Posterior vena cava (tissue), 2 donors: ENCODE measurements at places on chromosomes 2 and 18. TPM values are rescaled to one million over a fixed set of nuclear protein-coding genes. Genes with fewer than 3 reads are reported as not detected.

NTSR2 gene
- not detected for total RNA-seq

CIB4 gene
- not detected for total RNA-seq

G6PC2 gene
- not detected for total RNA-seq

CRYGD gene
- not detected for total RNA-seq

CTAGE1 gene
- total RNA-seq, result not detected

KCNIP3 gene
- total RNA-seq, result 10.5 TPM

ATP5F1A gene
- 236 TPM for total RNA-seq

RIT2 gene
- total RNA-seq, result not detected

DNA sequence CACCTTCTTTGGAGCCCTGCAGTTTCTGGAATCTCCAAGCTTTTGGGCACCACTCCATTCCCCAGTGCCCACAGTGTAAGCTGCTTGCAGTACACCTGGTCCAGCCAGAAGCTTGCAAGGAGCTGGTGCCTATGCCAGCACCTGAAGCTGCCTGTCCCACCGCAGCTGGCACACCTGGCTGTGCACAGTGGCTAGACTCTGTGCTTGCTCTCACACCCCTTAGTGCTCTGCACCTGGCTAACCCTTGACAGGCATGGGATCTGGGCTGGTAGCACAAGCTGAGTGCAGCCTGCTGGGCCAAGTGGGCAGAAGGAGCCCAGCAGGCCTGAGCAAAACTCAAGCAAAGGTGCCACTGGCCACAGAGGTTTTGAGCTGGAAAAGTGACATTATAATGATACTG lies 183.8 kb upstream of the MC4R start:
- DNase-seq, result no peak

- DNase-seq, result no peak
These were observed 19.1 kb downstream of the TRAK2 start for GRCh38 chr2:201432038-201432620.

DNA sequence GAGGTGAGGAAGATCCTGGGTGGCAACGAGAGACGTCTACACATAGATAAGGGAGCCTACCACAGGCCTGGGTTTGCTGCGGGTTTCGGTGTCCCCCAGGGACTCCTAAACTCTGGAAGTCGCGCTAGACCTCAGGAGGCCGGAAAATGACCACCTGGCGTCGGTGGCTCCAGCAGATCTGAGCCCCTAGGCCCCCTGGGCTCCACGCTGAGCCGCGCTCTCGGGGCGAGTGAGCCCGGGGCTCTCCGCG lies 987 bp upstream of the DLX1 start:
- DNase-seq, result no peak

GRCh38 chr2:119488245-119489214 lies 35.8 kb downstream of the SCTR start:
- peak; percentile 71 for DNase-seq

GRCh38 chr18:27808683-27809082 lies 368.2 kb downstream of the CDH2 start:
- DNase-seq, result no peak

- no peak for DNase-seq
These were observed 86.7 kb downstream of the TTC27 start for GRCh38 chr2:32714521-32714920.

DNA sequence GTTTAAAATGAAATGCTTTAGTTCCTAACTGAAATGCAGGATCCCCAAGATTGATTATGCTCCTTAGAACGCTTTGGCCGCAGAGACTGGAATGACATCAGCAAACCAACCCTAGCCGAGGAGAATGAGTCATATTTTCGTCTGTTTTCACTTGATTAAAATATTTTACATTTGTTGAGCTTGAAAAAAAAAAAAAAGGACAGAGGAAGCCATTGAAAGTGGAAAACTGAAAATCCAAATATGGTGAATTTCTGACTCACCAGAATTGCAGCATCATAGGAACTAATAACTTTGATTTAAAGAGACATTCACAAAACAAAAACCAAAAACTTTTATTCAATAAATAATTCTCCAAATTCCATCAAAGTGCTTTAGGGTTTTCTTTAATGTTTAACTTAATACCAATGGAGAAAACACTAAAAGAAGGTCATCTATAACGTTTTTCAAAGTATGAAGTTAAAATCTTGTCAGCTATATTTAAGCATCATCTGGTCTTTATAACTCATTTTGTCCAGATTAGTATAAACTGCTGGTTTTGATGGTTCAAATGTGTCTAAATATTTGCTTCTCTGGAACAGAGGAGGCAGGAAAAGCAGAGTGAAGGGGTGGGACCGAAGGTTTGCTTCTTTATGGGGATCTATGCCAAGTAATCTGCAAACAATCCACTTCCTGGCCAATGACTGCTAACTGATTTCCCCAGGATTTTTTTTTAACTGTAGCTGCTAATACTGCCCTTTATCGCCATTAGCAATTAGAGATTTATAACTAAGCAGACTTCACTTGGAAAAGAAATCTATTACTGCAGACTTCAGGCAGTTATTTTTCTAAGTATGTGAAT lies 30.9 kb upstream of the COL5A2 start:
- DNase-seq, result no peak

GRCh38 chr2:33134791-33135560 lies 188.2 kb downstream of the LTBP1 start:
- DNase-seq, result no peak

- DNase-seq, result peak; percentile 88
These were observed 210.1 kb downstream of the NDUFA10 start for GRCh38 chr2:239814861-239815601.

DNA sequence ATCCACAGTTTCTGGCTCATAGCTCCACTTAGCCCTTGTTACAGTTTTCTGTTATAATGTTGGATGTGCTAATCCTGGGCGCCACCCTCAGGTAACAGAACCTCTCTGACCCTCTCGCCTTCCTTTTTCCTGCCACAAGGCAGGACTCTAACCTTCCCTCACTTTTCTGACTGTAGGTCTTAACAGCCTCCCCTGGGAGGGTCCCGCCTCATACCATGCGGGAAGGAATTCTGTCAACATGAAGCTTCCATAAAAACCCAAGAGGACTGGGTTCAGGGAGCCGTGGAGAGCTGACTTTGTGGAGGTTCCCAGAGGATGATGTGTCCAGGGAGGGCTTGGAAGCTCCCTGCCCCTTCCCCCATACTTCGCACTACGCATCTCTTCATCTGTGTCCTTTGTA lies 11.9 kb upstream of the RAB17 start:
- no peak for DNase-seq

DNA sequence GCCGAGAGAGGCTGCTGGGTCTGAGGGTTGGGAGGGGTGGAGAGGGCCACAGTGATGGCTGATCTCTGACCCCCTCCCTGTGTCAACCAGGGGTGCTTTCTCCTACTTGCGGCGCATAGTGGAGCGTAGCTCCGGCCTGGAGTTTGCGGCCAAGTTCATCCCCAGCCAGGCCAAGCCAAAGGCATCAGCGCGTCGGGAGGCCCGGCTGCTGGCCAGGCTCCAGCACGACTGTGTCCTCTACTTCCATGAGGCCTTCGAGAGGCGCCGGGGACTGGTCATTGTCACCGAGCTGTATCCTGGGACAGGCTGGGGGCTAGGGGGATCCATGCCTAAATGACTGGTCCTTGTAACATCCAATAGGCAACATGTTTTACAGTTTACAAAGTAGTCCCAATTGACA lies 20.9 kb upstream of the GMPPA start:
- no peak for DNase-seq

DNA sequence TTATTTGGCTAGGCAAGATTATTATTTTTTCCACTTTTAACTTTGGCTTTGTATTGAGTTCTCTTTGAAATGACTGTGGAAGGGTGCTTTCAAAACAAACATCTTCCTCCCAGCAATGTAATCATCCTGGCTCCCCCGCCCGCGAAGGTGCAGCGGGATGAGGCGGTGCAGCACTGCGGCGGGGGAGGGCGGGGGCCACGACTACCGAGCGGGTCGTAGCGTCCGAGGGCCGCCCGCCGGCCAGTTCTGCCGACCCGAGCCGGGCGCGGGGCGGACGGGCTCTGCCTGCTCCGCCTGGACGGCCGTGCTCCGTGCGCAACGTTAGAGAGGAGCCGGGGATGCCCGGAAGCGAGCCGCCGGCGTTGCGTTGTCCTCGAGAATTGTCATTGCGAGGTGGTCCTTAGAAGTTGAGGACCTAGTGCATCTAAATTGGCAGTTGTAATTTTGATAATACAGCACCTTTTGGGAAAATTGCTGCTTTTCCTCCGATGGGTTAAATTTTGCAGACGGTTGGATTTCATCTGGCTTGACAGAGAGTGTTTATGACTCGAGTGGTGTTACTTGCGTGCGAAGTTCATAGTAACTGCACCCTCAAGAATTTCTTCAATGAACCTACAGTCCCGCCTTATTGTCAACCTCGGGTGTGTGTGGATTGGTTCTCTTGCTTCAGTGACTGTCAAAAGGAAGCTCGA lies 1.1 kb downstream of the EPC2 start:
- DNase-seq, result peak; percentile 86

DNA sequence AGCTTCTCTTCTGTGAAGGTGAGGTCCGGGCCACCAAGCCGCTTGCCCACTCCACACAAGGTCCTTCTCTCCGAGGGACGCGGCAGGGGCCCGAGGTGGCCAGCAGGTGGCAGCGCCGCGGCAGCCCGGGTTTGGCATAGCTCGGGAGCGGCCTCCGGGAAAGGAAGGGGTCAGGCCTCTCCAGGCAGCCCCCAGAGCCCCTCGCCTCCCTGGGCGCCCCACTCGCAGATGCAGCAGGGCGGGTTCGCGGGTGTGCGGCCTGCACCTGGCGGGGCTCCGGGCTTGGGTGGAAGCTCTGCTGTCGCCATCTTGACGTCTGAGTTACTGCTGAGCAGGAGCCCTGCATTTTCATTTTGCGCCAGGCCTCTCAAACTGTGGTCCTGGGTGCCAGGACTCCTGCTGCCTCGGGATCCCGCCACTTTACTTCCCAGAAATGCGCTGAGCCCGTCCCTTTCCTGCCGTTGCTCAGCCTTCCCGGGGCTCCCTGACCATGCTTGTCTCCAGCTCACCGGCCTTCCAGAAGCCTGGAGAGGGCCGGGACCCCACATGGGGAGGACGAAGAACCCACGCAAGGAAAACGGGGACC lies 18.6 kb upstream of the NCL start:
- peak; percentile 94 for DNase-seq

- DNase-seq, result no peak
These were observed 54.1 kb upstream of the NFE2L2 start for GRCh38 chr2:177318613-177319012.

DNA sequence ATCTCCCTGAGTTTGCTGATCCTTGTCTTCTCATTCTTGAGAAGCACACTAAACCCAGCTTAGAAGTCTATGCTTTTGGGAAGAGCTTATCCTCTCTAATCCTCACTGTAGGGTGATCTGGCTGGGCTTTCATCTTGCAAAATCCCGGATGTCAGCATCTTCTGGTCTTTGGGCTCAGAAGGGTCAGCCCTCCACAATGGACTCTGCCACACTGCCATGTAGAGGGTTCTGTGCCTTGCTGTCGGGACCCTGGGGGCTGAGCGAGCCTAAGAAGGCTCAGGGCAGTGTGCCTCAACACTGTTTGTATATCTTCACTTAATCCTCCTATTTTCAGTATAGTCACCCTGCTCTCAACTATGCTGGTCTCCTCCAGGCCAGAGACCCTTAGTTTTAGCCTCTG lies 102.3 kb downstream of the TGIF1 start:
- no peak for DNase-seq

DNA sequence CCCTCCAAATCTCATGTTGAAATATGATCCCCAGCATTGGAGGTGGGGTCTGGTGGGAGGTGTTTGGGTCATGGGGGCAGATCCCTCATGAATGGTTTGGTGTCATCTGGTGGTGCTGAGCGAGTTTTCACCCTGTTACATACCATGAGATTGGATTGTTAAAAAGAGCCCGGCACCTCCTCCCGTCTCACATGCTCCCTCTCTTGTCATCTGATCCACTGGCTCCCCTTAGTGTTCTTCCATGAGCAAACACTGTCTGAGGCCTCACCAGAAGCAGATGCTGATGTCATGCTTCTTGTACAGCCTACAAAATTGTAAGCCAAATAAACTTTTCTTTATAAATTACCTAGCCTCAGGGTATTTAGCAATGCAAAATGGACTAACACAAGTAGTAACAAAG lies 405.0 kb upstream of the SLC39A10 start:
- DNase-seq, result no peak

GRCh38 chr18:68417166-68417799 lies 297.6 kb downstream of the TMX3 start:
- DNase-seq, result no peak

DNA sequence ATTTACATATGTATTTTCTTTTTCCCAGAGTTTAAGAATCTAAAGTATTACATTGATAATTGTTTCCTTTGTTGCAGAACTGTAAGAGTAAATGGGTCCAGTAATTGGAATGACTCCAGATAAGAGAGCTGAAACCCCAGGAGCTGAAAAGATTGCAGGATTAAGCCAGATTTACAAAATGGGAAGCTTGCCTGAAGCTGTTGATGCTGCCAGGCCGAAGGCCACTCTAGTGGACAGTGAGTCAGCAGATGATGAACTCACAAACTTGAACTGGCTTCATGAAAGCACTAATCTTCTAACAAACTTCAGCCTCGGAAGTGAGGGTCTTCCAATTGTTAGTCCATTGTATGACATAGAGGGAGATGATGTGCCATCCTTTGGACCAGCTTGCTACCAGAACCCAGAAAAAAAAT lies 183.8 kb upstream of the STON1 start:
- no peak for DNase-seq

DNA sequence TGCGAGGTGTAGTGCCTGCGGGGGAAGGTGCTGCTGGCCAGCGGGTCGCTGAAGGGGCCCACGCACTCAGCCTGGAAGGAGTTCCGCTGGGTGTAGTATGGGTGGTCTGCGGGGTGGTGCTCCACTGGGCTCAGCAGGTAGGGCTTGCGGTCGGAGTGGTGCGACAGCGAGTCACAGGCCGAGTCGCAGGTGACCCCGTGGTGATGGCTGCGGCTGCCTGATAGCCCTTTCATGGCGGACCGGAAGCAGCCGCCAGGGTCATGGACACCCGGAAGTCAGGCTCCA lies 429.8 kb downstream of the TGIF1 start:
- no peak for DNase-seq

DNA sequence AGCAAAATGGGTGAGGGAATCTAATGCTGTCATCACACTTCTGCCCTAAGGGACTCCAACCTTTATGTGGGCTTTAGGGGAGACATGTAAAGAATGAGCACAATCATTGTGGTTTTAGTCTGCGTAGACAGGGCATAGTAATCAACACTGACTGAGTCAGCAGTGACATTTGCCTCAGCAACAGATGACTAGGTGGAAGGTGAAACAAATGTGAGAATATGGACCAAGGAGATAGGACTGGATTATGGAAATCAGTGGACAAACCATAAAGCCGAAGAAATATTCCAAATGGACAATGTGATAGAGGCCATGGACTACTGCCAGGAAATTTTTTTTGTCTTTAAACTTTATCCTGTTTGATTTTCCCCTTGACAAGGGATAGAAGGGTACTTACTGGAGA lies 83.9 kb downstream of the PDK1 start:
- DNase-seq, result no peak

DNA sequence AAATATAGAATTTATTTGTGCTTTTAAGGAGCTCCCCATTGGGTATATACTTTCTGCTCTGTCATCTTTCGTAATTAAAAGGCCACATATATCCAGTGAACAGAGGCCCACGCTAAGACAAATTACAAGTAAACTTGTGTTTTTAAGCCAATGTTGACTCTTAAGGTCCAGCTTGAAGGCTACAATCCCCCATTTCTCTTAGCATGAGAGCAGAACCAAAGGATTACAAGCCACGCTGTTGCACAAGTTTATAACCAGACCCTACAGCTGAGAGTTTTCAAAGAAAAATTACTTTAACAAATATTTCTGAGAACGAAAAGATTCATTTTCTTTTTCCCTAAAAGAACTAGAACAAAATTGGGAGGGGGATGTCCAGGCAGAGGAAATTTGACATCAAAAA lies 471.0 kb downstream of the TXNL1 start:
- no peak for DNase-seq
